Breast epithelium (tissue), 4 donors: ENCODE measurements at places on chromosomes 3 and 15.

DNA sequence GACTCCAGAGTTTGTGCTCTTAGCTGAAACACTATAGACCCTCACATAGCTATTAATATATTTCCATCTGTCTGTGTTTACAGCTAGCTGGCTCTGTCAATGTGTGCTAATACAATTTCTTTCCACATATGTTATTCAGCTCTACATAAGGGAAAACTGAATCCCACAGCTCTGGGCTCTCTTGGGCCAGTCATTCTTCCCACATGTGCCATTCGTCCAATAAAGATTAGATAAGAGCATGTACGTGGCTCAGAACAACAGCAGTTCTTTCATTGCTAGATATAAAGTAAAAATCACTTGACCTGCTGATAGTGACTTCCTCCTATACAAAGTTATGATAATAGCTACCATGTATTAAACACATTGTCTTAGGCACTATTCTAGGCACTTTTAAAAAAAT, 2.8 kb upstream of the ILDR1 start:
- no peak overlapping the region for H3K27ac ChIP-seq
- H3K4me1 ChIP-seq = no peaks in the 10 kb centered on the region
- no peaks in the 10 kb centered on the region for H3K36me3 ChIP-seq
- no peak overlapping the region for H3K4me3 ChIP-seq
- DNase-seq = no peak
- no peaks in the 10 kb centered on the region for H3K27me3 ChIP-seq

DNA sequence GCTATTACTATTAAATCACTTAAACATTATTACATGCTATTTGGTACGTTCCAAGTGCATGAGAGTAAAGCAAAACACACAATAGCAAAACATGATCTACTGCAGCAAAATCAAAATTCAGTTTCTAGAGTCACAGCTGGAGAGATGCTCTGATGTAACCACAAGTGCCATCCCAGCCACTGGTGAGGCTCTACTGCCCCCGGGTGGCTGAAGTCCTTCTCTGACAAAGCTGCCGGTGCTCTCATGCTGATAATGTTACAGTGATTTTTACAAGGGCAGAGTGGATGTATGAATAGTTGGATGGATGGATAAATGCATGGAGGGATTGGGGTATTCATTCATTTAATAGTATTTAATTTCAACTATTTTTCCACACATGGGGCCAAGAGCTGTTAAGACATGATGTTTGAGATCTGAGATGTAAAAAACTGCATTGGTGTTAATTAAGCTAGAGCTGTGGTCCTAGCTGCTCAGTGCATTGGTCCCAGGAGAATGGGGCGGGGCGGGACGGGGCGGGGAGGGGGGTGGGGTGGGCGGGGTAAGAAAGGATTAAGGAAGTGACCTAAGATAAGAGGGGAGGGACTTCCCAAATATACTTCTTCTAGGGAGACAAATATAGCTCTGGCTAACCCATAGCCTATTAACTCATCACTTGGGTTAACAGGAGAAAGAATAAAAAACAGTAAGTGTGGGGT, 5.3 kb upstream of the SPESP1 start:
- no peak overlapping the region for H3K4me3 ChIP-seq
- H3K27me3 ChIP-seq = no peaks in the 10 kb centered on the region
- H3K4me1 ChIP-seq = no peaks in the 10 kb centered on the region
- no peak overlapping the region for H3K27ac ChIP-seq

DNA sequence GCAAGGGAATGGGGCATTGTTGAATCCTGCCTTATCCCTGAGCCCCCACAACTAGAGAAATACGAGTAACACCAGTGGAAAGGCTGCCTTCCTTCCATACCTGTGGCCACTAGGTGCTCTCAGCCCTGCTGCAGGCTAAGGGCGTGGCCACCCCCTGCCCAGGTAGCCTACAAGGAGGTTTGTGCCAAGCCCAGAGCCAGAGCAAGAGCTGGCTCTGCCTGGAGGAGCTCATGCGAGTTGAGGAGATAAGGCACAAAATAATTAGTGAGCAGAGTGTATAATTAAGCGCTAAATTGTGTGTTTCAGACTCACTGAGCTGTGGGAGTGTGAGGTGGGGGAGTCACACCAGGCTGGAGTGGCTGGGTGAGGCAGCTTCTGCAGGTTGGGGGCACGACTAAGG, 49.2 kb downstream of the TPRA1 start:
- no peak for DNase-seq
- no peak overlapping the region for H3K4me3 ChIP-seq
- no peak overlapping the region for H3K27ac ChIP-seq
- H3K4me1 ChIP-seq = no peaks in the 10 kb centered on the region
- no peaks in the 10 kb centered on the region for H3K36me3 ChIP-seq

GRCh38 chr3:51966922-51967383, 301 bp downstream of the PCBP4 start:
- no peaks in the 10 kb centered on the region for H3K36me3 ChIP-seq
- H3K4me1 ChIP-seq = peaks cover 20% of the 10 kb centered on the region
- no peak for DNase-seq
- H3K27ac ChIP-seq = peak overlapping the region; percentile 97
- no peaks in the 10 kb centered on the region for H3K27me3 ChIP-seq
